Fibroblast of skin of scalp (primary cell): ENCODE measurements at places on chromosomes 11 and 22.

GRCh38 chr22:49492741-49493251 is 334.9 kb downstream of the BRD1 start:
- DNase-seq, result no peak

- no peak for DNase-seq
Measured at GRCh38 chr22:50600967-50601668, 525 bp downstream of the MAPK8IP2 start.

DNA sequence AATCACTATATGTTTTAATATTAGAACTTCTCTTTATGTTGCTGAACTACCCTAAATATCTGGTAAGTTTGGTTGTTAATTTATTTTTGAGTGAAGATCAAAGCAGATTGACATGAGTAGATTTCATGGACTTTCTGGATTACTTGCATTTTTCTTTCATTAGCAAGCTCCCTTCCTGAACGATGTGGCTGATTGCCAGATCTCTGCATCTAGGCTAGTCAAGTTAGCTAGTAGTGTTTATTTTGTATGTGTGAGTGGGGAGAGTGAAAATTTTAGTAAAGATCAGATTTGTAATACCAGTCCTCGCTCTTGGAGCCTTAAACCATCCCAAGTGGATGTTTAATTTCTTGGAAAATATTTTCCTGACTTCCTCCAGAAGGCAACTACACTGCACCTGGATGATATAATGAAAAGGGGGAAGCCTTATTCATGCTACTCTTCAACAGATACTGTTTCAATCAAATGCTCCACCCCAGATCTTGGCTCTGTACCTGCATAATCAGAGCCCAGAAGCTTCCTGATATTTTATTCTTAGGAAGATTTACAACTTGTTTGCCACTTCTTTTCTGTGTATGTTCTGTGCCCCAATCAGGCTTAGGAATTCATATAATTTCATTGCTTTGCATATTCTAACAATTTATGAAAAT is 143.2 kb upstream of the GRIA4 start:
- DNase-seq, result peak; percentile 41

GRCh38 chr11:128559496-128560103 is 27.8 kb downstream of the ETS1 start:
- no peak for DNase-seq

- DNase-seq, result no peak
Measured at GRCh38 chr11:22666325-22666687, at the start of gene GAS2. TSS of gene GAS2 (plus strand) at chr11:22666611. CDS start at chr11:22674870, 8,259 bp downstream.

- no peak for DNase-seq
Measured at GRCh38 chr11:110026858-110027626, 66.2 kb upstream of the ZC3H12C start.

- no peak for DNase-seq
Measured at GRCh38 chr22:20391222-20391621, 2.7 kb upstream of the ZNF74 start.

DNA sequence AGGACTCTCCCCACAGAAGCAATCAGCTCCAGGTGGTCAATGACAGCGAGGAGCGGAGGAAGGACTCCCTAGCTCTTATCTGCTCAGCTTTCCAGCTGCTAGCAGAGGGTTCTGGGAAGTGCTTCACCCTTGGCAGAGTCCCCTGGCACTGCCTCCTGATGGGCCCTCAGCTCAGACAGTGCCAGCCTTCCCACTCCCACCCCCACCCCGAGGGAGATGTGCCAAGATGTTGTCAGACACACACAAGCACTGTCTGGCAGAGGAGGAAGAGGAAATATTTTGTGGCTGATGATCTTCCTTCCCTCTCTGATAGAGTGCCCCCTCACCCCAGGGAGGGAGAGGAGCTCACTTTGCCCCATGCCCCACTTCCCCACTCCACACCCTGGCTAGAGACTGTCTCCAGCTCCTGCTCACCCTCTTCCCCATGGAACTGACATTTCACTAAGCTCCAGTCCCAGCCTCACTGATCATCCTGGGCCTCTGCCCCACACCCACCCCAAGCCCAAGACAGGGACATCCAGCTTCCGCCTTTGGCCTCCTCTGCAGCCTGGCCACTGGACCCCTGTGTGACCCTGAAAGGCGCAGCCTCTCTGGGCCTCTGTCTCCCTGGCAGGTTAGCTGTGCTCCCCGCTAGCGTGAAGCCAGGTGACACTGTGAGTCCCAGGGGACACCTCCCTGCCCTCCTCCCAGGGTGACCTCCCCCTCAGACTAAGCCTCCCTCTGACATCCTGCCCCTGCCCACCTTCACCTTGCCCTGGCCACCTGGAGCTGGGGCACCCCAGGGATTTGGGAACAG is 44.5 kb downstream of the SLCO2B1 start:
- DNase-seq, result no peak
